HEK293T (cell line): ENCODE measurements at places on chromosomes 5 and 9.
A peak's percentile ranks its signal among the peaks of the same experiment; 100 is the strongest.

GRCh38 chr9:105141146-105141975 is 103.1 kb upstream of the SLC44A1 start:
- DNase-seq: no peak

DNA sequence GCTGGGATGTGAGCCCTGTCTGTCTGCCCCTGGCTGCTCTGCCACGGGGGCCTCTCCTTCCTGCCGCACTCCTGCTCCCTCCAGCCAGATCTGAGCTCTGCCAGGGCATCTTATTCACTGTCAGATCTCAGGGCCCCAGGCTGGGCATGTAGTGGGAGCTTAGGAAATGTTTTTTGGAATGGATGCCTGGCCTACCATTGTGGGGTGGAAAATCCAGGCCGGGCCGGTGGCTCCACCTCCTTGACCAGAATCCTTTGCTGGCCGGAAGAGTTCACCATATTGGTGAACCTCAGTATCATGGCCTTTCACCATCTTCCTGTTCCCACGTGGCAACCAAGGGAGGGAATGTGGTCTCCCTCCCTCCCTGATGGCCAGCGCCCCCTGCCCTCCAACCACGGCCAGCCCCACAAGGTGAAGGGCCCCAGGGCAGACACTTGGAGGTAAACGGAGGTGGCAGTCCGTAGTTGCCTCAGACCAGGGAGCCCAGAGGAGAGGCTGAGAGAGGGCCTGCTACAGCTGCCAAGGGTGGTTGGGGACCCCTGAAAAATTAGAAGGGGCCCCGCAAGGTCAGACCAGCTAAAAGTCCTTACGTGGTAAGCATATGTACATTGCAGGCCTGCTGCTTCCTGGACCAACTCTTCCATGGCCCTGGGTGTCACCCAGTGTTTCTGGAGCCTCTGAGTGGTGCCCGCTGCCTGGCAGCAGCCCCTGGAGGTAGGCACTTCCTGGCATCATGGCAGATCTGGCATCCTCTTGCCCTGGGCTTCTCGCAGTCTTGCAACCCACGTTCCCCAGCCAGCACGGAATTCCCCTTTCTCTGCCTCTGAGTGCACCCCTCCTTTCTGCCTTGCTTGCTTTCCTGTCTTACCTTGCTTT is 153.3 kb downstream of the RGS3 start:
- no peak for DNase-seq

DNA sequence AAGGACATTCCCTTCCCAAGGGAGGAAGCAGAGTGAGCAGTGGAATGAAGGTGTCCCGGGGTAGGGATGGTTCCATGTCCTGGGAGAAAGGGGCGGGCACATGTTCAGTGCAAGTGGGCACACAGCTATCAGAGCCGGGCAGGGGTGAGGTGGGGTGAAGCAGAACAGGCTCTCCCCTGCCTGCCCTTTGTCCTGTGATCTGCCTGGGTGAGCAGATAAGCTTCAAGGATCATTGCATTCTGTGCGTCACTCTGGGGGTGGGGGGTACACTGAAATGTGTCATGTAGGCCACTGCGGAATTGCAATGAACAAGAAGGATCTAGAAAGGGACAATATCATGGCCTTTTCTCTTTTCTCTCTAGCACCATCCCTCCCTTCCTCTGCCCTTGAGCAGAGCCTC is 61.7 kb upstream of the SHB start:
- no peak for DNase-seq

DNA sequence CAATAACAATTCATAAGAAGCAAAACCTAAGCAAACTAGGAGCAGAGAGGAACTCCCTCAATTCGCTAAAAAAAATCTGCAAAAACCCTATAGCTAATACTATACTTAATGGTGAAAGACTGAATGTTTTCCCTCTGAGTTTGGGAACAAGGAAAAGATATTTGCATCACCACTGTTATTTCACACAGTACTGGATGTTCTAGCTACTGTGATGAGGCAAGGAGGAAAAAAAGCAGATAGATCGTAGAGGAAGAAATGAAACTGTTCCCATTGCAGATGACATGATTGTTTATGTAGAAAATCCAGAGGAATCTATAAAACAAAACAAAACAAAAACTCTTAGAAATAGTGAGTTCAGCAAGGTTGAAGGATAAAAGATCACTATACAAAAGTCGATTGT is 116.7 kb downstream of the PHF2 start:
- no peak for DNase-seq

DNA sequence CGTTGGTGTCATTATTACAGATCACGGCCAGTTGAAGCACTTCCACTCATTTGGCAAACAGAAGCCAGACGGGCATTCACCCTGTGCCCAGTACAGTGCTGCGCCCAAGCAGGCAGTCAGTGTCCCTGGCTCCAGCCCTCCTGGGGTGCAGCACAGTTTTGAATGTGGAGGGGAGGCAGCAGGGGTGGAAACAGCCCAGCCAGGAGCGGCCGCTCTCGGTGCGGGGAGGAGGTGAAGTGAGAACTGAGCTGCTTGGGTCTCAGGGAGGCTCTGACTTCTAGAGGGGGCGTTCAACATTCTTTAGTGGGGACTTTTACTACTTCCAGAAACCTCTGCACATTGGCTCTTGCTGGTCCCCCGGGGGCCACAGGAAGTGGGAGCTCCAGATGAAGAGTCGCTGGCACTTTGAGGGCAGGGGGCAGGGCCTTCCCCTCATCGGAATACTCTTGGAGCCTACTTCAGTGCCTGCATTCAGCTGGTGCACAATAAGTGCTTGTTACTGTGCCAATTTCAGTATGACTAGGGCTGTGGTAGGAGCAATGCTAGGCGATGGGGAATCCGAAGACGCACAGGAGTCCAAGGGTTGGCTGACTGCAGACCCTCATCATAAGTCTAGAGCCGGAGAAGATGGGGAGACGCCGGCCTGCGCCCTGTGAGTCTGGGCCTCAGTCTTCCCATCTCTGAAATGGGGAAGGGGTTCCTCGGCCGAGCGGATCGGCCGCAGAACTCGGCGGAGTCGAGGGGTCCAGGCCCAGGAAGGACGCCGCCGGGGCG is 492 bp upstream of the NEK6 start:
- no peak for DNase-seq

GRCh38 chr9:17063535-17064135 is 71.2 kb upstream of the CNTLN start:
- DNase-seq: peak; percentile 43

GRCh38 chr5:69074664-69075521 is 18.9 kb upstream of the SLC30A5 start:
- DNase-seq: no peak

DNA sequence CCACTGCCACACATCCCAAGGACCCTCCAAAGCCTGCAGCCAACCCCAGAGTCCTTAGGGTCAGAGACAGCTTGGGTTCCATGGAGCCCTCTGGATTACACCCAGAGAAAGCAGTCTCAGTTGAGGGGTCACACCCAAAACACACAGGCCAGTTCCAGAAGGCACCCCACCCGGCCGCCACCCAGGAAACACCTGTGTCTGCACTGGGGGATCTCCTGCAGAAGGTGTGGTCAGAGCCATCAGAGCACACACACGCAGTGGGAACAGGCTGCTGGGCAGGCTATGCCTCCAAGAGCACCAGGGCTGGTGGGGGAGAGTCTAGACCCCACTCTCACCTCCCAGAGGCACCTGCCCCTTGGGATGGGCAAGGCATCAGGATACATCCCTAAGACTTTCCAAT is 27.3 kb downstream of the NIPAL4 start:
- DNase-seq: no peak

DNA sequence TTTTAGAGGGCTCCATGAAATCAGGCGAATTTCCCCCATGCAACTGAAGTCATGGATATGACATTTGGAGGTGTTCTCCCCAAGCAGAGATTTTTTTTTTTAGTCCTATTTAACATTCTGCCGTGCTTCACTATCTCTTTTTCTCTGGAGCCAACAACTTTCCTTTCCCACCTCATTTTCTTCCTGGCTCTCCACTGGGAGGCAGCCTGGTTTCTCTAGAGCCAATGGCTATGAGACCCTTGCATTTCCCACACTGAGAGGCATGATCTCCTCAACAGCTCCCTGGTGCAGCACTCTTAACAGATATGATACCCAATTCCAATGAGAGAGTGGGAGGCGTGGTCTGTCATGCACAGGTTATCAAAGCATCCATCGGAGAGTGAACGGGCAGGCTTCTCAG is 310.8 kb downstream of the DRD1 start:
- no peak for DNase-seq

DNA sequence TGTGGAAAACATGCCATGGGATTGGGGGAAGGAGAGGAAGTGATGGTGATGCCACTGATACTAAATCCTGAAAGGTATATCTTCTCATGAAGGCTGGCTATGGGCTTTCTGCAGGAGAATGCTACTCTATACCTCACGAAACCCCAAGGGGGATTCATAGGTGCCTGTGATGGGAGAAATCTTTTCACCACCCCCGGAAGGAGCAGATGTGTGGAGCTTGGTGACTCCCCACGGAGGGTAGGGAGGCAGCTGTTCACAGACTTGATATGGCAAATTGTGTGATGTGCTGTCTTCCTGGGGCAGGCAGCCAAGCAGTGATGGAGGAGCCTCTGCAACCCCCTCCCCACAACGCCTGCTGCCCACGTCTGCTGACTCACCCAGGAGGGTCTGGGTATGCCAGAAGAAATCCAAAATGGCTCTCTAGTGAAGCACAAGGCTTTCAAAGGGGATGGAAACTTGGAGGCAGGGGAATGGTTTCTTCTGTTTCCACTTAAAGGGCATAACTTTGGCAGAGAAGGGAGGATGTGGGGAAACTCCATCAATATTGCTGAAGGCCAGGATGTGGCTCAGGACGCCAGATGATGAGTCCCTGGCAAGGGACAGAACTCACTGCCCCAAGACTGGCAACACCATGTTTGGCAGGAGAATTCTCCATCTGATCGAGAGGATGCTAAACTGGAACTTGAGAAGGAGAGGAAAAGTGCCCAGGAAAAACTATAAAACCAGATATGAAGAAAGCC is 188.3 kb downstream of the GABBR2 start:
- DNase-seq: no peak

- DNase-seq: no peak
Measured at GRCh38 chr5:42951293-42951840, 88.8 kb downstream of the ANXA2R start.

DNA sequence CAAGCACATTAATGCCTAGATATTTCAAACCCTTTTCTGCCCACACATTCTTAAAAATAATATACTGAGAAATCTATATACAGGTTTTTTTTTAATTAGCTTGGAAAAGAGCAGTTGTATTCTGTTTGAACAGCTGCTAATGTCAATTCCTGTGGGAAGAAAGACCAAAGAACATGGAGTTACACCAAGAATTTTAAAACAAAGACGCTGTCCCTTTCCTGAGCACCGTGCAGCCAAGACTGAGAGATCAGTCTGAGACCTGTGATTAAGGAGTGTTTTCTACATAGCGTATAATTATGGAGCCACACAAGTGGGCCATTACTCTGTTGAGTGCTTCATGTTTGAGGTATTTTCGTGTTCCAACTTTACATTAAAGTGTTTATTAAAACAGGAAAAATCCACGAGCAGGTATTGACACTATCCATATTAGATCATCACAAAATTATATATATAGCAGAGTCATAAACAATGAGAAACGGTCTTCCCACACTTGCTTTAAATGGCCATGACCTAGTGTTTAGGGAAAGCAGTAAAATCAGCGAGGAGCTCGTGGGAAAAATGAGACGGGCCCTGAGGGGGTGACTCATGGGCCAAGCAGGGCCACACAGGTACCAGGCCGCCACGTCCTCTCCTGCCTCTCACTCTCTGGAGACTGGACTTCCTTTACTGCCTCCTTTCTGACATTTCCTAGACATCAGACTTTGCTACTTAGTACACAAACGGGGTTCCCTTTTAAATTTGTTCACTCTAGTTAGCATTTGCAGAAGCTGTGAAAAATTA is 153.1 kb upstream of the OTULINL start:
- no peak for DNase-seq

DNA sequence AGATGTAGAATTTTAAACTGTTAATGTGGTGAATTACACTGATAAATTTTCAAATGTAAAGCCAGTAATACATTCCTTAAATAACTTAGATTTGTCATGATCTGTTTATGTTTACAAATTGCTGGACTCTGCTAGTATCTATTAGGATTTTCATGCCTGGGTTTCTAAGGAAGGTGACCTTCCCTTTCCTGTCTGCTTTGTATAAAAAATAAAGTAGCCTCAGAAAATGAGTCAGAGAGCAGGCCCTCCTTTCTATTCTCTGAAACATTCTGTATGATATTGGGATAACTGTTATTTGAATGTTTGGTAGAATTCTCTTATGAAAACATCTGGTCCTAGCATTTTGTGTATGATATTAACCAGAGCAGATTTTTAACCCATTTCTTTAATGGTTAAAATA is 255.3 kb downstream of the SYK start:
- no peak for DNase-seq

DNA sequence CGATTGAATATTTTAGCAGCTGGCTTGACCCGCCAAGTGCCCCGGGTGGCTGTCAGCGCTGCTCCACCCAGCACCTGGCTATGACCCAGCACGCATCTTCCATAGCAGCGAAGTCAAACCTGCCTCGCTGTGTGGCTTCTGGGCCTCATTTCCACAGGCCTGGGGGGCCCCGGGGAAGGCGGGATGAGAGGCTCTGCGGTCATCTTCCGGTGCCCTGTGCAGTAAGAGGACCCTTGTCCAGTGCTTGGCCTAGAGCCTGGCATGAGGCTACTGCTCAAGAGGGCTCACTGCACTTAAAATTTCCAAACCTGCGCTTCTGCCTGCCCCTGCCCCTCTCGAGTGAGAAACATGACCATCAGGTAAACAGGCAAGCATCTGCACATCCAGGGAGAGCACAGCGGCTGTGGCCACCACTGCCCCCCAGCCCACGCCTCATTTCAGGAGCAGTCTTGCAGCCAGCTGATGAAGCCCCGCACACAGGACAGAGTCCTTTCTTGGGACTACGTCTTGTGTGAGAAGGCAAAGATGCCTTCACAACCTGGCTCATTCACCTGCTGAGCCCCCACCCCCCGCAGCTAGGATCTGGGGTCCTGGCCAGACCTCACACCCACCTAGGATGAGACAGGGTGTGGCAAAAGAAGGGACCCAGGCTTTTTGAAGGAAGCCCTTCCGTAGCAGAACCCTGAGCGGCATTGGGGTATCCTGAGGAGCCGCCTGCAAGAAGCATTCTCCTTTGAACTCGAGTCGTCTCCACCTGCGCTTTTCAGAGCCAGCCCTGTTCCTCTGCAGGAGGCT is 69.5 kb upstream of the UNC5A start:
- no peak for DNase-seq

DNA sequence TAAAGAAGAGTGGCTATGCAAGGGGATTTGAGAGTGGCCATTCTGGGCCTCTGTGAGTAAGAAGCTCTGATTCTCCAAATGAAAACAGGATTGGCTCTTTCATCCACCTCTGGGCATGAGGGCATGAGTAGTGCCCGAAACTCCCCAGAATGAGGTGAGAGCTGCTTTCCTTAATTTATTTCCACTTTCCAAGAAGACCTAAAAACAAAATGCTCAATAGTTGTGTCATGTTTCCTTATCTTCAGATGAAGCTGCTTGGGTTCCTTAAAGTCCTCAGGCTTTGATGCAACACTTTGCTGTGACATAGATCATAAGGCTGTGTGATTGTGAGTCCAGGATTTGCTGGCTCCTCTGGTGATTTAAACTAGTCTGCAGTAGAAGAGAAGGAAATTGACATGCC is 3.1 kb upstream of the ZCCHC10 start:
- DNase-seq: no peak

- no peak for DNase-seq
Measured at GRCh38 chr5:14148890-14149671, 5.9 kb downstream of the TRIO start.
